Vagina (tissue), 2 donors: ENCODE measurements at places on chromosomes 4 and X.

GRCh38 chrX:17432158-17432557 lies 57.2 kb downstream of the NHS start:
- DNase-seq = no peak

- no peak for DNase-seq
Measured at GRCh38 chr4:24054910-24055309, 165.1 kb upstream of the PPARGC1A start.

GRCh38 chr4:176422001-176422400 lies 102.2 kb downstream of the SPCS3 start:
- DNase-seq = no peak

DNA sequence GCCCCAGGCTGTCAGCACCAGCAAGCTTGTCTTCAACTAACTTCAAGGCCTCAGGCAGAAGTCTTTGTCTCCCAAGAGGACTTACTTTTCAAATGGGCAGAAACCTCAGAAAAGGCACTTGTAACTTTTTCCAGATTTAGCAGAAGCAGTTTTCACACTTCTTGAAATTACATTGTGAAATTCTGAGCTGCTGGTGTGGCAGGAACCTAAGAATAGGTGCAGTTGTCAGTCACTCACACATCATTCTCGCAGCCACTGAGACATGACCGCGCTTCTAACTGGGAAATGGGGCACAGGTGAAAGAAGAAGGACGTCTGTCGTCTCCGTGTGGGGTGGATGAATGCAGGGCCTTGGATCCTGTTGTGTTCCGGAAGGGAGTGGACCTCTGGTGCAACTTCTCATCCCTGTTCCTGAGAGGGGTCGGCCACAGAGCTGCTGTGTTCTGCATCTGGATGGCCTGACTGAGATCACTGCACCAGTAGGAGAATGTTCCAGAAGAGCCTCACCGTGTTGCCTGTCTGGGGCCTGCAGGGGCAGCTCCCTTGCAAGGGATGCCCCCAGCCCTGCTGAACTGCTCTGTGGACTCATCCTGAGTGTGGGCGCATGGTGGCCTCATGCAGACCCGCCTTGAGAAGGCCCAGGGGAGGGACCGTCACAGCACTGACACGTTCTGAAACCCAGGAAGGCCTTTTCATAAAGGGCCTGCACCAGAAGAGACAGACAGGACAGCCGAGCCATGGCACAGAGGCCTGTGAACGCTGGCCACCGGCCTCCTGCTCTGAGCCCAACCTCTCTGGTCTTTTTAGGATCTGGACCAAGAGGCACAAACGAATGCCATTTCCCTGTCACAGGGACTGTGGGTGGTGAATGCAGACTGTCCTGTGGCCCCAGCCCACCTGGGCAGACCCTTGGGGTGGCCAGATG lies 18.7 kb downstream of the NAT8L start:
- no peak for DNase-seq

DNA sequence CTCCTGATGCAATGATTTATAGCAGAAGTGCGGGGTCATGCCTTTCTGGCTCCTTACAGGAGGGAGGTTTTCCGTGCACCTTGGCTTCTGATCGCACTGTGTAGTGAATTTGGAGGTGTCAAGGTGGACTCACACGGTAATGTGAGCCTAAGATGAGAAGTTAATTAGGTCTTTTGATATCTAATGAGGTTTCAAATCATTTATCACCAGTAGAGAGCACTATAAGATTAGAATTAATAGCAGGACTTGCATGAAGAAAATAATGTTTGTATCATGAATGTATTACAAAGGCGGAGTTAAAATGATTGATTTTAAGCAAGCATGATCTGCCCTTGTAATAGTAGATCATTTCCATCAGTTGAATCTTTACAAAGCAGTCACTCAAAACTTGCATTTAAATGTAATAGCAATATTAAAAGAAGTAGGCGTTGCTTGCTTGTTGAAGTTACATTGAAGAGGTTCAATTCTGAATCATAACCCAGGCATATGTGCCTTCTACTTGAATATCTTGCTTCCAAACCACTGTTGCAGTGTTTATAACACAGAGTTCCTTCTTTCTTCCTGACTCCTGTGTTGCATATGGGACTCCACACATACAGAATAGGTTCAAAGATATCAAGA lies 152.1 kb downstream of the FMR1NB start:
- DNase-seq = no peak

DNA sequence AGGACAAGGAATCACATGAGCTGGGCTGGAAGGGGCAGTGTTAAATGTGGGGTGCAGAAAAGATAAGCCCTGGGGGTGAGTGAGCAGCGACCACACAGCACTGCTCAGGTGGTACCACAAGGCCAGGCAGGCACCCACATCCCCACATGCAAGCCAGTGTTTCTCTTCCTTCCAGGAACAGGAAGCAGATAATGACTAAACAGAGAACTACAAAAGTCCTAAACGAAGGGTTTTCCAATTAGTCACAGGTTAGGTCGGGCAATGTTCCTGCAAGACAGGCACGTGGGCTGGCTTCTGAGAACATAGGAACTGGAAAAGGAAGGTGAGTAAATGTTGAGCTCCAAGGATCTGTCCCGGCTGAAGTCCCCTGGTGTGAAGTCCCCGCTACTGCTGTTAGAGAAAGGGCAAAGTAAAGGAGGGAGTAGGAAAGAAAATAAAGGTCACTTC lies 19.5 kb downstream of the RELL1 start:
- no peak for DNase-seq

DNA sequence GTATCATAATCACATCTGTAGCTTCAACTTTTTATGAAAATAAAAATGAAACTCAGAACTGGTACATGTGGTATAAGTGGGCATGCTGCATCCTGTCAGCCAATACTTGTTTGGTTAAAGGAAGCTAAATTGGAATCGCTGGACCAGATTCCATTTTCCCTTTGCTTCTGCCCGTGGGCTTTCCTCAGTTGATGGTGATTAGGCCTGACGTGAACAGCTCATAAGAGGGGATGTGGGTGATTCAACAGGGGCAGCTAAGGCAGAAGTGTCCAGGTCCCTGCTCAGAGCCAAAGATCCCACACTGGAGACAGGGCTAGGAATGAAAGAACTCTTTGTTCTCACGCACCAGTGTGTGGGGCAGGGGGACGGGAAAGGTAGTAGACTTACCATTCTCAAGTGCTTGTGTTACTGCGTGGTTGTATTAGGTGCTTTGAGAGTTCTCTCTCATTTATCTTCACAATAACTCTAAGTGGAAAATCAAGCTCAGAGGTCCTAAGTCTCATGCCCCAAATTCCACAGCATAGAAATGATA lies 63.2 kb upstream of the GUCY1A1 start:
- DNase-seq = no peak

GRCh38 chr4:16136311-16136710 lies 52.5 kb upstream of the PROM1 start:
- no peak for DNase-seq

GRCh38 chr4:156536661-156537060 lies 434.9 kb downstream of the PDGFC start:
- DNase-seq = no peak

- DNase-seq = no peak
Measured at GRCh38 chr4:162497564-162498167, 333.9 kb upstream of the FSTL5 start.

- DNase-seq = no peak
Measured at GRCh38 chr4:157204634-157205244, 15.8 kb upstream of the GRIA2 start.

DNA sequence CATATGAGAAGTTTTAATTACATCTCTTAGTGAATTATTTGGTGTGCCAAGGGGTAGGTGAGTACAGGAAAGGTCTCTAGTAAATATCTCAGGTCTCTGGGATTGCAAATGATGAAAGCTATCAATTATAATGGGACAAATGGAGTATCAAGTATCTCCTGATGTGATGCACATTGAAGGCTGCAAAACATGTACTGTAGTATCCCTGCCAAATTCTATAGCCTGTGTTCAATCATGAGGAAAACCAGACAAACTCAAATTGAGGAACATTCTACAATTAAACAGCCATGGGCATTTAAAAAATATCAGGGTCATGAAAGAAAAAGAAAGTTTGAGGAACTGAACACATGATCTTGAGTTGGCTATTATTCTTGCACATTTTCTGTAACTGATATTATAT lies 665.4 kb upstream of the PABPC4L start:
- DNase-seq = no peak

GRCh38 chr4:147354237-147354636 lies 126.7 kb upstream of the EDNRA start:
- DNase-seq = no peak

GRCh38 chr4:15054541-15054940 lies 52.3 kb downstream of the CPEB2 start:
- DNase-seq = no peak

GRCh38 chr4:141768954-141769353 lies 132.6 kb downstream of the IL15 start:
- no peak for DNase-seq

DNA sequence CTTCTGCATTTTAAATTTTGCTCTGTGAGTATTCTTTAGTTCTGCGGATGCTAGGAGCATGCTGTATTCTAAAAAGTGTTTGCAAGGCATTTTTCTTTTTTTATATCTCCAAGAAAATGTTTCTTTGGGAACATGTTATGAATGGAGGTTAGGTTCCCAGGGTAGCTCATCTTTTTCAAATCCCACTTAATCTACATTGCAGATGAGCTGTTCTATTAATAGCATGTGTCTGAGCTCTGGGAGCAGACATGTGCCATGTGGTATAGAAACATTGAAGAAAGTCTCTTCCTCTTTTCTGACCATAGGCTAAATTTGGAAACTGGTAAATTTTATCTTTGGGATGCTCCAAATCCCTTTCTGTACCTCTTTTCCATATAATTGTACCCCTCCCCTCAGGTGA lies 23.2 kb downstream of the DIAPH2 start:
- DNase-seq = no peak

DNA sequence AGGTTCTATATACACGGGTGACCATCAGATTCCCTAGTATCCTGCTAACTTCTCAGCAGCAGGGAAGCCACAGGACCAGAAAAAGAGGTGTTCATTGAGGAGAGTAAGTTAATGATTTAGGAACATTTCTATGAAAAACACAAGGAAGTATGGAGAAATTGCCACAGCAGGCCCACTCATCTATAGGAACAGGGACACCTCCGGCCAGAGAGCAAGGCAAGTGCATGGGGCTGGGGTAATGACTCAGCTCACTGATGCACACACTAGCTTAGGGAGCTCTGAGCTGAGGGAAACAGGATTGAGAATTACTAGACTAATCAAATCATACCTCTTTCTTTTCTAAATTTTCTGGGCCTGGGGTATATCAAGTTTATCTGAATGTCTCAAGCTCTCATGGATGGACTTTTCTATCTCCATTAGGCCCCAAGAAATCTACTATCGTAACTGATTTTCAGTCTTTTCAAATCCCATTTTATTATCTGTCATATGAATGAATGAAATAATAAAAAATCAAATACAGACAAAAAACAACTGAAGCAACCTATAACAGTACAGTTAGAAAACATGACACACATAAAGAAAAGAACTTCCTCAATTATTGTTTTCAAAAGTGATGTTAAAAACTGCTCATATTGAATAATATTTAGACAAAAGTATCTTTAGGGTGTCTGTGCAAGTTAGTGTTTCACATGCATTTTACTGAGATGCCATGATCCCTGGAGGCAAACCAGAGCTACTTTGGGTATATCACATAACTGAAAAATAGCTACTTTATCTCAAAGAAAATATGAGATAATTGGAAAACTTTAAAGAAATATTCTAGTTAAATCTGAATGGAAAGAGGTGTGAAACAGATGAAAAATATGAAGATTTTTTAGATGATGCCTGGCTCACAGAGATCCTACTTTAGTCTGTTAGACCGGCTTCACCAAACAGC lies 89.8 kb downstream of the FBXO8 start:
- no peak for DNase-seq
